HEK293T (cell line): ENCODE measurements at places on chromosomes 2 and 18.

DNA sequence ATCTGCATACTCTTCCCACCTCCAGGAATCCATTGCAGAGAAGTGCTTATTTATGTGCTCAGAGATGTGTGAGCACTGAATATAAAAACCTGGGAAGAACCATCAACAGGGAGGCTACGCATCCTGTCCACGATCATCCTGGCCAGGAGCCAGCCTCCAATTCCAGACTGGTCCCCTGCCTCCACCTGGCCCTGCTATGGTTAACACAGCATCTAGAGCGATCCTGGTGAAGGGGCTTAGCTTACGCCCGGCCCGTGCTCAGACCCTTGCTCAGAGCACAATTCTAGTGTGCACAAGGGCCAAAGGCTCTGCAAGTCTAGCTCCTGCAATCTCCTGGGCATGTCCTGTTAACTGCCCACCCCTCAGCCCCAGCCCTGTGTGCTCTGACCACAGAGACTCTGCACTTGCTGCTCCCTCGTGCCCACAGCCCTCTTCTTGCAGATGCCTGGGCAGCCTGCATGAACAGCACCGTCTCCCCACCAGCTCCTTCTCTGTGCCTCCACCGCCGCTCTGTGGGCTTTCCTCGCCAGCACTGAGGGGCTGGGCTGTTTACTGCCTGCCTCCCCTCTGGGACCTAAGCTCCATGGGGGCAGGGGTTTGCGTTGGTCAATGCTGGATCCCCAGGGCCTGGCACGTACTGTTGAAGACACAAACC is 6.5 kb downstream of the PER2 start:
- no peak for DNase-seq

- no peak for DNase-seq
These were observed 576.2 kb downstream of the METTL4 start for GRCh38 chr18:1995041-1995612.

DNA sequence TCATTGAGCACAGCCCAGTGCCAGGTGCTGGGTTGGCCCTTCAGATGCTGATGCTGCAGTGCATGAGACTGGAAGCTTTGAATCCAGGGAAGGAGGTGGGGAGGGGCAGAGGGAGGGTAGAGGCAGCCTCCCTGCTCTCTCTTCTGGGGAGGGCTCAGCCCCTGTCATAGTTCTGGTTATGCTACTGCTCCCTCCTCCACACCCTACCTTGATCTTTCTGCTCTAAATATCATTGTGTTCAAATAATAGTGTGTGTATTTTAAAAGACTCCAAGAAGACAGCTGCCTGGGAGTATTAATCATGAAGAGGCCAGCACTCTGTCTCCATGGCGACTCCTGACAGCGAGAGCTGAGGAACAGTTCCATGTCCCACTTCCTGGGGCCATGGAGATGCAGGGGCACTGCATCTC is 3.8 kb upstream of the EGR4 start:
- DNase-seq = no peak

DNA sequence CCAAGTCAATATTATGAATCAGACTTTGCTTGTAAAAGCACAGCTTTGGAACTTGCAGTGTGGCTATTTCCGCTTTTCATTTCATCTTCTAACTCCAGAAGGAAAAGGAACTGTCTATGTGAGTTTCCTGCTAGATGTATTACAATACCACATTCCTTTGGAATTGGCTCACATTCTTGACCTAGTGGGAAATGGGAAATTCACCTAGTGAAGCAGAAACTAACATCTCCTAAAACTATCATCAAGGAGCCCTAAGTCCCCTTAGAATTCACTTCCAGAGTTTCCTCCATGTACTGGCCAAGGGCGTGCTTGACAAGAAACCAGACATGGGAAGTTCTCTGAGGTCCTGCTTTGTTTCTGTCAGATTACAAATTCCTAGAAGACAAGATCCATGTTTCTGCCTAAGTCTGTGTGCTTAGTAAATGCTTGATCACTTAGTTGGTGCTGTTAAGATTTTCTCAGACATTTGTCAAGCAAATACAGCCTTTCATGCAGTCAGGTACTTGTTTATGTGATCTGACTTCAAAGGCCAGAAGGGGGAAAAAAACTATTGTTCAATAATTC is 275.7 kb upstream of the FN1 start:
- DNase-seq = no peak

GRCh38 chr2:224248944-224249371 is 152.9 kb downstream of the FAM124B start:
- no peak for DNase-seq

- peak; percentile 75 for DNase-seq
These were observed 3.5 kb upstream of the SLC9A2 start for GRCh38 chr2:102615620-102616436.

GRCh38 chr2:86703704-86704361 is 16.3 kb upstream of the RMND5A start:
- DNase-seq = no peak

GRCh38 chr2:232689152-232689910 is 7.8 kb upstream of the GIGYF2 start:
- DNase-seq = no peak

- DNase-seq = no peak
These were observed 327.5 kb downstream of the PTPRM start for GRCh38 chr18:7894592-7894991.

- no peak for DNase-seq
These were observed 204.5 kb downstream of the ARL4C start for GRCh38 chr2:234292205-234292961.

DNA sequence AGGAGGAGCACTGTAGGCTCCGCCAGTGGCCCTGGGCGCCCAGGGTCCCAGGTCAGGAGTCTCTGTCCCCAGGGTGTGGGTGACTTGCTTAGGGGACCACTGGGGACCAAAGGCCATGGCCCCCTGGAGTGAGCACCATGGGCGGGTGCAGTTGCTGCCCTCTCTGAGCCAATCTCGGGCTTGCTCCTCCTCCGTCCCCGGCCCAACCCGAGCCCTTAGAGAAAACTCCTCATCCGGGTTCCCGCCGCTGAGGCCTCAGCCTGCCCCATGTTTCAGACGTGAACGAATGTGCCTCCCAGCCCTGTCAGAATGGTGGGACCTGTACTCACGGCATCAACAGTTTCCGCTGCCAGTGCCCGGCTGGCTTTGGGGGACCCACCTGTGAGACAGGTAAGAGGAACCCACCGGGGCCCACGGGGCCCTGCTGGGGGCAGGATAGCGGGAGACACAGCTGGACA is 38.6 kb downstream of the SNED1 start:
- DNase-seq = no peak

GRCh38 chr2:197327472-197328098 is 17.0 kb upstream of the ANKRD44 start:
- DNase-seq = no peak

GRCh38 chr2:55827855-55828254 is 95.7 kb downstream of the EFEMP1 start:
- DNase-seq = no peak

- DNase-seq = no peak
These were observed 808.1 kb downstream of the DCC start for GRCh38 chr18:53148123-53148522.

GRCh38 chr2:226011716-226012450 is 612.4 kb downstream of the NYAP2 start:
- DNase-seq = no peak

DNA sequence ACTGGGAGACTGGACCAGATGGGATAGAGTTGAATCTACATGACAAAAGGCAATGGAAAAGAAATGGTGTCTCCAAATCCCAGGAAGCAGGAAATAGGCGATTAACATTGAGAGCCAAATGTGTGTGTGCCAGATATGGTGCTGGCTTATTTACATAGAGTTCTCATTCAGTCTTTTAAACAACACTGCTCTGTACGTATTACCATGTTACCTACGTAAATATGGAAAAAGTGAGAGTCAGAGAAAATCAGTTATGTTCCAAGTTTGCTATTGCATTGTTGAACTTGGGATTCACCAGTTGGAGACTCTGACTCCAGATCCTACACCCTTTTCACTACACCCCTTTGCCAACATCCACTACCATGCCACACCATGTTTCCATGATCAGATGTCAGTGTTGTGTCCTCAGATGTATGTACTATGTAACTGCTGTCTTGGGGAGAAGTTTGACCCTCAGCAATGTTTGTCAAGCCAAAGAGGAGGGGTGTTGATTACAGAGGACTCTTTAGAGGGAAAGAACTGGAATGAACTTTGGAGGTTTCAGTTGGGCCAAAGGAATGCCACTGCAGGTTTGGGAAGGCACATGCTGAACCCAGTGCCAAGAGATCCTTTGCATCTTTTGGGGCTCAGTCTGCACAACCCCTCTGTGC is 19.6 kb upstream of the GREB1 start:
- DNase-seq = no peak

DNA sequence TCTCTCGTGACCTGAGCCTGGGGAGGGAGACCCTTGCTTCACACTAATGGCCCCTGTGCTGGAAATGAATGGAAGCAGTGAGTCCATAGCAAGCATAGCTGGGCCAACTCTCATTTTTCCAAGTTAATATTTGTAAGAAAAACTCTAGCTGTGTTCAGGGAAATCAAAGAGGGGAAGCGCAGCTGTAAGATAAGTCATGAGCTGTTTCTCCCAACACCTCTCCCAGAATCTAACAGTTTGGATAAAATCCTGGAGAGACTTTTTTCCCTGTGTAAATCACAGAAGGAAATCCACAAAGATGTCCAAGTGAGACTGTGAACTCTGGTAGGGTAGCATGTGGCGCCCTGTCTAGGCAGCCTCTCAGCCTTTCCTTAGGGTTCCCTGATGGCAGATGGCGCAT is 27.2 kb downstream of the EDAR start:
- no peak for DNase-seq

GRCh38 chr18:55907453-55908175 is 319.6 kb upstream of the TCF4 start:
- no peak for DNase-seq

- peak; percentile 26 for DNase-seq
These were observed 124.9 kb downstream of the RDH14 start for GRCh38 chr2:18435426-18436037.

DNA sequence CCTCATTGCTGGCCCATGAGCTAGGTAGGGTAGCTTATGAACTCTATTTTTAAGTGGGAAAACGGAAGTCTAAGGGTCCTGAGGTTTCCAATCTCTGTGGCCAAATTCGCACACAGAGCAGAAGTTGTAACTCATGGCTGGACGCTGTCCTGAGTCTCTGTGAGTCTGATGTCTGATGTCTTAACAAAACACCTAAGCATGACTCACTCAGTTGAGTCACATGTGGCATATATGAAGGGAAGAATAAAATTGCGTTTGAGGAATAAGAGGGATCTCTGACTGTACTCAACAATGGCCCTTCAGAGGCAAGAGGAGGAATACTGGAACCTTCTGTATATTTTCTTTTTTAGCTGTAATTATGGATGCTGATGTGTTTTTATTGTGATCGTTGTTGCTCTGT is 569.7 kb downstream of the RIT2 start:
- no peak for DNase-seq

- DNase-seq = no peak
These were observed 26.9 kb upstream of the DARS1 start for GRCh38 chr2:136012315-136012714.

DNA sequence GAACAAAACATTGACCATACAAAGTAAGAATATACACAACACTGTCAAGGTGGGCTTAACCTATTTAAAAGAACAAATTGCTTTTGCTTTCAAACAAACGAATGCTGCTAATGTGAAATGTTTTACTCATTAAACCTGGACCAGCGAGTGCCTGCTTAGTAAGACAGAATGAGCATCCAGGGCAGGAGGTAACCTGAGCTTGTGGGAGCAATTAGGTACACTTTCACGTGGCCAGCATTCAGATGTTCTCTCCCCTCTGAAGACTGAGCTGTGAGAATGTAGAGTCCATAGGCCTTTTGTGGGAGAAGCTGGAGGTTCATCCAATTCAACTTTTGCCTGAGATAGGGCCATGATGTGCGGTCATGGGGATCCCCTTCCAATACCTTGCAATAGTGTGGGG is 266.5 kb downstream of the TSN start:
- no peak for DNase-seq

DNA sequence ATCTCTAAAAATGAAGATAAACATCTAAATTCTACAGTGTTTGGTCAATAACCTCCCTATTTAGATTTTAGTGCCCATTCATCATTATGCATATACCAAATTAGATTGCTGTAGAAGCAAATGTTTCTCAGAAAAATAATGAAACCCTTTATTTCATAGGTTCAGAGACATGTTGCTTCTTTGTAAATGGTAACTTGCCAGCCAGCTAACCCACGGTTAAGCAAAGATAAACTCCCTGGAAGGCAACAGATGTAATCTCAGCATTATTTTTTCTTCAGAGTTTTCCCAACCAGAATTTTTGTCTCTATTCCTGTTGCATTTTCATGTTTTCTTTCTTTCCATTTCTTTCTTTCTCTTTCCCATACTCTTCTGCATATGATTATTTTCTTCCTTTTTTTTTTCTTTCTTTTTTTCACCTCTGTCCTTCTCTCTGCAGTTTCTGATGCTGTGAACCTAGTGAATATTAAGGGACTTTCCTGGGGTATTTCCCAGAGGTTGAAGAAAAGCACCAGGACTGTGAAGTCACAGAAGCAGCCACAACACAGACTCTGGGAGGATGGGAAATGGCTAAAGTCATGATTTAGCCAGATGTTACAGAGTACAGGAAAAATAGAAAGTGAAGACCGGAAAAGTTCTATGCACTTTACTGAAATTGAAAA is 50.0 kb upstream of the DSG1 start:
- DNase-seq = no peak

GRCh38 chr2:38068234-38068633 is 7.7 kb downstream of the CYP1B1 start:
- DNase-seq = no peak

- no peak for DNase-seq
These were observed 46.1 kb upstream of the HPCAL1 start for GRCh38 chr2:10256515-10257031.

GRCh38 chr2:190119257-190119656 is 56.7 kb upstream of the MSTN start:
- DNase-seq = no peak

DNA sequence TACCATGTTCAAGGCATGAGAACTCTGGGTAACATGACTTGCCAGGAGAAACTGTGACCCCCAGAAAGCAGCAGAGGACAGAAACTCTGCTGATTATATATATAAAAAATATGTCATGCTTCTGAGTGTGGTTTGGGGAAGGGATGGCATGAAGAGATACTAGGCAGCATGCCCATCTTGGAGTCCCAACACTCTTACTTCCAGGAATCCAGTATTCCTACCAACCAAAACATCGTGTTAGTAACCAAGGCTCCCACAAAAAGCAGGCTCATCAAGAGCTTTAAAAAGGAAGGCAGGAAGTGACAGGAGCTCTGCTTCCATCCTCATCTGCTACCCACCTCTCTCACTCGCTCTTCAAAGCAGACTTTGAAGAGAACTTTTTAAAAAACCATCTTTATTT is 31.6 kb upstream of the TWIST2 start:
- no peak for DNase-seq

GRCh38 chr2:69007603-69008002 is 5.4 kb upstream of the ANTXR1 start:
- no peak for DNase-seq

- no peak for DNase-seq
These were observed 41.5 kb downstream of the L3MBTL4 start for GRCh38 chr18:6373187-6373586.
